ENCODE measurements at places on chromosomes 2 and 18.

GRCh38 chr18:67467188-67467587, 49.3 kb downstream of the DSEL start:
- DNase-seq, result no peak

- no peak for DNase-seq
These were observed 790.4 kb downstream of the TSN start for GRCh38 chr2:122545821-122546220.

GRCh38 chr2:10240161-10240681, 62.5 kb upstream of the HPCAL1 start:
- no peak for DNase-seq

DNA sequence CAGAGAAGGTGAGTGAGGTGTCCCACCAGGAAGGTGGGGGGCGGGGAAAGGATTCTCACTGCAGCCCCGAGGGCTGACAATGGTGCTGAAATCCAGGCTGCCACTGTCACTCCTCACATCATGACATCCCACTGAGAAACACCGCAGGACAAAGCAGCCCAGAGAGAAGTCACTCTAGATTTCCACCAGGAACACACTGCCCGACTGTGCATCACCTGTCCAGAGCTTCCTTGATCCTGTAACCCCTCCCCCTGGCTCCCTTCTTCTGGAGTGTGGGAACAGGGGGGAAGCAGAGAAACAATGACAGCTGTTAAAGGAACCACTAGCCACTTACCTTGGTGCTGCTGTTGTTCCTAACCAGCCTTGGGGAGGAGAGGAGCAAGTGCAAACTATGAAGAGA, 69.9 kb downstream of the MRO start:
- no peak for DNase-seq

Measured in HuH-7 (cell line).